SHP77 (cell line): ENCODE measurements at places on chromosomes 1 and 21.
A peak's percentile ranks its signal among the peaks of the same experiment; 100 is the strongest.

GRCh38 chr1:17527036-17527914 lies 12.2 kb upstream of the ARHGEF10L start:
- DNase-seq = no peak

DNA sequence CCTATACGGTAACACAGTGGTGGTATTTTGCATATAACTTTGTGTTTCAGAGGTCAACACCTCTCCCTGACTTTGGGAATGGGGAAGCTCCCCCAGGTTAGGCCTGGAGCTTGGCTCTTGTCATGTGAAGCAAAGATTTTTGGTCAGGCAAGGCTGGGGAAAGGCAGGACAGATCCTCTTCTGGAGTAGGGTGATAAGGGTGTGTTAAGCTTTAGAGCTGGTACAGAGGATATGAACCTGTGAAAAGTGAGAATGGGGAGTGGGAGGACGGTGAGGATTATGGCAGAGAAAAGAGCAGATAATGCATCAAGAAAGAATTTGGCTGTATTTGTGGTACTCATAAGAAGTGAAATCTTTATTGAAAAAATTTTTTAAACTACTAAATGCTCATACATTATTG lies 2.3 kb downstream of the RPF1 start:
- DNase-seq = no peak

GRCh38 chr21:34073032-34073748 lies at the start of the genes MRPS6 and SLC5A3:
Gene MRPS6 (plus strand): TSS chr21:34073578. CDS start chr21:34073701, 123 bp downstream.
Gene SLC5A3 (plus strand): TSS chr21:34073578. CDS start chr21:34095199, 21,621 bp downstream.
- DNase-seq = peak; percentile 83

DNA sequence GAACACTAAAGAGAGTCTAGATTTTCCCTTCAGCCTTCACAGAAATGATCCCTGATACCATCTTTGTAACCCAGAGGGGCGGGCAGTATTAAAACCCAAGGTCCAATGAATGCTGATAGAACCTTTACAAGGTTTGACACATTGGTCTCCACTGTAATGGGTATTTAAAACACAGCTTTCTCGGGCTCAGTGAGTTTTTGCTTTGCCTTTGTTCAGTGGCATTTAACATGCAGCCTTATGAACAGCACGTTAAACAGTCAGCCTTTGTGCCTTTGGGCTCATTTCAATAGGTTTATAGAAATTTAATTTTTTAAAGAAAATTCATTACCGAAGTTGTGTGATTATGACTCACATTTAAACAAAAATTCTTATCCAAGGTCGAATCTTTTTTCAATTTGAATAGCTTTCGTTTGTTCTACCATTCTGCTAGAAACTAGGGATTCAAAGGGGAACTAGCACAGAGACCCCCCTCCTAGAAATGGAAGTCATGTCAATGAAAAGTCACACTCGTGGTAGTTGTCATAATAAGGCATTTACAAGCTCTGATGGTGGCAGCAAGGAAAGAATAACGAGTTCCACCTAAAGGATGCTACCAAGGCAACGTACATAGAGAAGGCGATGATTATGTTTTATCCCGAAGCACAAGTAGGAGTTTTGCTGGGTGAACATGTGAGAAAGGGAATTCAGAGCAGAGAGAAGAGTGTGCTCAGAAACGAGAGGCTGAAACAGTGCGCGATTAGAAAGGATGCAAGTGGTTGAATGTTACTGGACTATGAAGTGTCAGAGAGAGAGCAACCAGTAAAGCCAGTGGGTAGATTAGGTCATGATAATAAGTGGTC lies 66.2 kb downstream of the SGIP1 start:
- no peak for DNase-seq

DNA sequence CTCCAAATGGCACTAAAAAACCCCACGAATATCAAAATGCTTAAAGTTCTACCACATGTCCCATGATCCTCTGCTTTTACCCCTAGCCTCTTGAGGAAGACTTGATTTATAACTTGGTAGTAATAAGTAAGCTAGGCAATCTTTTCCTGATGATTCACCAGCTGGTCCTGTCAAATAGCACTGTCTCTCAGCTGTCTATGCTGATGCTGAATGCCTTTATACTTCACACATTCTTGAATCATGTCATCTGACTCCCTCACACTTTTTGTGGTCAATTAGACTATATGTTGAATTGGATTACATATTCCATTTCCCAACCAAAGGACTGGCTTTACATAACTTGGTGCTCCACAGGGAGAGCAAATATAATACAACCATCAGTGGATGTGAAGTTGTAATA lies 16.6 kb downstream of the C21orf91 start:
- DNase-seq = no peak

GRCh38 chr1:225755671-225756319 lies 21.8 kb upstream of the SRP9 start:
- no peak for DNase-seq

- no peak for DNase-seq
Observed at GRCh38 chr21:28588997-28589396, 403.7 kb downstream of the LTN1 start.

- no peak for DNase-seq
Observed at GRCh38 chr1:232307296-232308017, 322.5 kb downstream of the SIPA1L2 start.

DNA sequence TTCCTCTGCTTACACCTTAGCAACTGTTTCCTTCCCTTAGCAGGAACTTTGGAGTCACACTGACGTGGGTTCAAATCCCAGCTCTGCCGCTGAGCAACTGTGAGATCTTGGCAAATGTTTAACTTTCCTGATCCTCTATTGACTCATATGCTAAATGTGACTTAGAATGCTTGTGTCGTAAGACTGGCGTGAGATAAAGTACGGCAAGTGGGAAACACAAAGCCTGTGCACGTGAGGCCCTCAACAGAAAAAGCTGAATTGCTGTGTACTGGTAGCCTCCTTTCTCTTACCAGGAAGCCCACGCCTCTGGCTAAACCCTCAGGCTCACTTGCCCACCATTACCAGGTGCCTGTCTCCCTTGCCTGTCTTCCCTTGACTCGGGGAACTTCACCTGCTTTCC lies 135.4 kb upstream of the TNR start:
- no peak for DNase-seq

DNA sequence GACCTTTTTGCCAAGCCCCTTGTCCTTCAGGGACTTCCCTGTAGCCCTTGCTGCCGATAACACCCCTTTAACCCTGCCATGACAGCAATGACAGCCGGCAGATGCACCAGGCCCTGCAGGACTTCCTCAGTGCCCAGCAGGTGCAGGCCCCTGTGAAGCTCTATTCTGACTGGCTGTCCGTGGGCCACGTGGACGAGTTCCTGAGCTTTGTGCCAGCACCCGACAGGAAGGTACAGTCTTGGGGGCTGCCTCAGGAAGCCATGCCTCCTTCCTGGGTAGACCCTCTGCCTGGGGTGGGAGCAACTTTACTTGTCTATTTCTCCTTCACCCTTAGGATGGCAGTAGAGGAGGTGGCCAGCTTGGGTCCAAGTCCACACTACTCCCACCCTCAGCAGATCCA lies 16.1 kb upstream of the PADI6 start:
- DNase-seq = peak; percentile 23

DNA sequence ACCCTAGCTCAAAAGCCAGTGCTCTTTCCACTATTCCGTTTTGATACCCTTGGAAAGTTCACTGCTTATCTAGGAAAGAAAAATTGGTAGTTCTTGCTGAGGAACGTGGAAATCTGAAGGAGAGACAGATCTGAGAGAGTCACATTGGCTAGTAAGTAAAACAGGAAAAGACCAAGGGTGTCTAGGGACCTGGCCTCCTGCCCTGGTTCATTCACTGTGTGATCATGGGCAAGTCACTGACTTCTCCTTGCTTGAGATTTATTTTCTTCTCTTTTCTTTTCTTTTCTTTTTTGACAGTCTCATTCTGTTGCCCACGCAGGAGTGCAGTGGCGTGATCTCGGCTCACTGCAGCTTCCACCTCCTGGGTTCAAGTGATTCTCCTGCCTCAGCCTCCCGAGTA lies 90.8 kb downstream of the NFIA start:
- no peak for DNase-seq

GRCh38 chr1:149945206-149945605 lies 8.5 kb upstream of the MTMR11 start:
- no peak for DNase-seq

DNA sequence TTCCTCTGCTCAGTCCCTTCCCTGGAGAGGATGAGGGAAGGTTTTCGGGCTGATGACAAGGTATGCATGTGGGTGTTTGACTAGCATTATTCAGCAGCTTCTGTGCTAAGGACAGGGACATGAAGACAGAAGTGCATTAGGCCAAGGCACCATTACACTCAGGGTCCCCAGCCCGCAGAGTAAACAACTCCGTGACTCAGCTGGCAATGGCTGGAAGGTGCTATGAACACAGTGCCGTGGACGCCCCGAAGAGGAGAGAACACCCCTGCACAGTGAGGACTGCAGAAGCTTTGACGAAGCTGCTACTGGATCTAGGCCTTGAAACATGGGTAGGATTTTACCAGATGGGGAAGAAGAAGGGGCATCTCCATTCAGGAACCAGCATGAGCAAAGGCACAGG lies 13.7 kb upstream of the EPS8L3 start:
- DNase-seq = no peak

- DNase-seq = no peak
Observed at GRCh38 chr1:89607586-89608318, 25.2 kb upstream of the LRRC8C start.

- DNase-seq = no peak
Observed at GRCh38 chr1:67217417-67217816, 51.2 kb downstream of the IL23R start.

DNA sequence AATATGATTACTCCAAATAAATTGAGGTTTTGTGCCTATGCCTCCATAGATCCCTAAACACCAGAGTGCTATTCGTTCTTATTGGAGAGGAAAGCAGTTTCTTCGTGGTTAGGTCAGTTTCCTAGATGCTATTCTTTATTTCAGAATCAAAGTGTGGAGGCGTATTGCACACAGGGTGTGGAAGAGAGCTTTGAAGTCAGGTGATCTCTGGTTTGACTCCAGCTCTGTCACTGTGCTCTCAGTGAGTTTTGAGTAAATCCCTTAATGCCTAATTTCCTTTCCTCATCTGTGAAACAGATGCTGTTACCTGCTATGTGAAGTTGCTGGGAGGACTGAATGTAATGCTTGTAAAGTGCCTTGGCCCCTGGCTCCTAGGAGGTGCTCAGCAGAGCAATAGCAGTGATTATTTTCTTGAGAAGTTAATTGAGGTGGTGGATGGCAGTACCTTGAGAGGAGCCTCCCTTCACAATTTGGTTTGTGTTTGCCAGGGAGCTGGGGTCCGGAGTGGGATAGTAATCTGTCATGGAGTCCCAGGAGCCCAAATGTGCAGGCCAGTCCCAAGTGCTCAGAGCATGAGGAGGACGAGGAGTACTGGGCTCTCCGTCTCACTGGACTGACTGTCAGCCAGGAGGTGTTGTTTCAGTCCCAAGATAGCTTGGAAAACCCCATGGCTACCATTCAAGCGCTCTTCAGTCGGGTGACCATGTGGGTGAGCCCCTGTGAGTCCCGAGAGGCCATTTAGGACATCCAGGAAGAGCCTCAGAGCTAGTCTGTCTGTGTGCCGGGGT lies 14.9 kb downstream of the NTPCR start:
- no peak for DNase-seq

DNA sequence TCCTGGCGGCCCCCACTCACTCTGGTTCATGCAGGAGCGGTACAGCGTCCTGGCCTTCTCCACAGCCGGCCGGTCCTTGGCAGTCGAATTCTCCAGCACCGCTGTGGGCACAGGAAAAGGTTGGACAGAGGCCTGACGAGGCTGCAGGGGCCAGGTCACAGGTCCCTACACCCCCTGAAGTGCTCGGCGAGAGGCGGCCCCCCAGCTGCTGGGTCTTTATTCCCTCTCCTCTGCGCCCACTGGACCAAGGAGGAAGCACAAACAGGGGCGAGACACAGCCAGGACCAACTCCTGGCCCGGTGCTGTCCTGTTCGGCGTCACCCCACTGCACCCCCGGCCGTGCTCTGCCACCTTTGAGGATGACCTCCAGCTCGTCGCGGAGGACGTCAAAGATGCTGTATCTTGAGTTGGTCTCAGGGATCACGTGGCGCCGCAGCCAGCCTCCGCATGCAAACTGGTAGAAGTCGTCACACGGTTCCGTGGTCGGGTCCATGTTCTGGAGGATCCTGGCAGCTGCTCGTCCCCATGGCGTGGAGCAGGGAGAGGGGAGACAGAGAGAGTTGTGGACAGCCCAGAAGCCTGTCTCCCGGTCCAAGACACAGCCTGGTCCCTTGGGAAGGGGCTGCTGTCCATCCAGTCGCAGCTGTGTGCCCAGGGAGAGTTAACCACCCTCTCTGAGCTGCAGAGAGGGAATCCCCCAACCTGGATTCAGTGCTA lies 22.9 kb downstream of the PRXL2B start:
- DNase-seq = no peak

DNA sequence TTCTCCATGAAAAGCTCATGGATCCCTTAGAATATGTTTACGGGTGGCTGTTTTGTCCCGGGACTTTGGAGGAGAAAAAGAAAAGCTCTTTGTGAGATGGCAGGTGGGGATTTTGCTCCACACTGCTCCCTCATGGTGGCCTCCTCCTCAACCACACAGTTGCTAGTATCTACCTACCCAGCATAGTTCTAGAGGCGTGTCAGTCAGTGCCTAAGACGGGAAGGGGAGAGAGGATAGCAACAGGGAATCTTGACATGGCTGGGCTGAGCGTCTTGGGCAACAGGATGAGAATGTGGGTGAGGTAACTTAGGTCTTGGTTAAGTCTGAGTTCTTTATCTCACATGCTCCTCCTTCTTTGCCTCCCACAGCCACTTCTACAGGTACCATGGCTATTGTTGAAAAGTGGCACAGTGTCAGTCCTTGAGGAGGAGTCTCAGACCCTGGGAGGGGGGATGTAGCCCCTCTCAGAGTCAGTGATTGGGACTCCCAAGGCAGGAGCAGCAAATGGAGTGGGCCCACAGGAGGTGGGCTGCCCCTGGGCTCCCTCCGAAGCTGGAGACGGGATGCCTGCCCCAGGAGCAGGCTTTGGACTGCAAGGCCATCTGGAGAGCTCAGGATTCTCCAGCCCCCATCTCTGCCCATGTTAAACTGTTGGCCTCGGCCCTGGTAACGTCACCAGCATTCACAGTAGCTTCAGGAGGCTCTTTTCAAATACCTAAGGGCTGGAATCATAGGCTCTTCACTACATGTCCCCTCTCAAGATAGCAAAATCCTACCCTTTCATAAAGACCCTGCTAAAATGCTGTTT lies 75.4 kb downstream of the TENT5C start:
- DNase-seq = no peak

- DNase-seq = no peak
Observed at GRCh38 chr1:181482521-181483284, 614 bp upstream of the CACNA1E start.

DNA sequence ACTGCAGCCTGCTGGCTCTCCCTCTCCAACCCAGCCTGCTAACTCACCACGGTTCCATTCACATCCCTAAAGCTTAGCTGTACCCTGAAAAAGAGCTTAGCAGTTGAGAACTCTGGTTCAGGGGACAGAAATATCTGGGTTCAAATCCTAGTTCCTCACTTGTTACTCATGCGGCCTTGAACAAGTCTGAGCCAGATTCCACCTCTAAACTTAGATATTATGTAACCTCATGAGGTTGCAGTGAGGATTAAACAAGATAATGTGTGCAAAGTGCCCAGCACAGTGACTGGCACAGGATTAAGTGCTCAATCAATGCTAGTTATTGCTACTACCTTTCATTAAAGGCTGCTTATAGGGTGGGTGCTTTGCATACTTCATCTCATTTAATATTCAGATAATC lies 41.3 kb upstream of the DHCR24 start:
- no peak for DNase-seq
